Gastrocnemius medialis (tissue), 4 donors: ENCODE measurements at places on chromosomes 5 and 9.

DNA sequence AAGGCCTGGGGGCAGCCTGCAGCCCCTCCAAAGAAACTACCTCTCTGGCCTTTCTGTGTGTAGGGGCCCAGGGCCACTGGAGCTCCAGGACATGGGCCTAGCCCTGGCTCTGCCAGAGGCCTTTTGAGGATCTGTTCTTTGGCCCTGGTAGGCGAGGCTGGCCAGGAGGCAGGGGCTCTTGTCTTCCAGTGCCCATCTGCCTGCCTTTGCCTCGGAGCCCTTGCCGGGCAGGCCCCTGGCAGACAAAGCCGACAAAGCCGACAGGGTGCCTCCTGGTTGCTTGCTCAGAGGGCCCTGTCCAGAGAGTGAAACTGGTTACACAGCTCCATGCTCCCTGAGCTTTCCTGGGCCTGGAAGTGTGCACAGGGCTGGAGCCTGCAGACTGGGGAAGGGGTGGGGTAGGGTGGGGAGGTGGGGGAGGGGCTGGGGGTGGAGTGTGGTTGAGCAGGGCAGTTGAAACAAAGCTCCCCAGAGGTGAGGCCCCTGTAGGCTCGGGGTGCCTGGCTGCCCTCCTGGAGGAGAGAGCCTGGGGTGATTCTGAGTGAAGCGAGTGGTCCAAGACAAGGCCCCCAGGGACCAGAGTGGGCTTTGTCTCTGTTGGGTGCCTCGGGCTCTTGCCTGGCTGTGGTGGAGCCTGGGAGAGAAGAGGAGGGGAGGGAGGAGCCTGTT lies 29.3 kb downstream of the PTPA start:
- DNase-seq = no peak

GRCh38 chr5:99334936-99335335 lies 406.1 kb upstream of the CHD1 start:
- DNase-seq = no peak

GRCh38 chr5:171201310-171201709 lies 107.7 kb upstream of the TLX3 start:
- DNase-seq = no peak

DNA sequence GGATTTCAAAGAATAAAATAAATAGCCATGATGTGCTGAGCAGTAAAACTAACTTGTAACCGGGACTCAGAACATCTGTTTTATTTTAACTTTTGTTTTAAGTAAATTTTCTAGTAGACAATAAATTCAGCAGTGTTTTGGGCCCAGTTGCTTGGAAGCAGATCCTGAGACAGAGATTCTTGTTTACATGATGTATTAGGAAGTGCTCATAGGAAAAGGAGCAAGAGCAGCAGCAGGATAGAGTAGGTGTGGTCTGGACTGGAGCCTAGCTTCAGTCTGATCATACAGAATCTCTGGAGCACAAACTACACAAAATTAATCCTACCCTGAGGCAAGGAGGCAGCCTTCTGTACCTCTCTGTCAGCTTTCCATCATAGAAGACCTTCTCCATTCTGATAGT lies 139.2 kb upstream of the CCNH start:
- no peak for DNase-seq
